NCI-H2081 treated with DMSO at 0.1 percent for 48 hours (cell line): ENCODE measurements at places on chromosomes 1 and 21.

- DNase-seq: no peak
Measured at GRCh38 chr1:205706601-205707502, 26.5 kb upstream of the SLC45A3 start.

- DNase-seq: no peak
Measured at GRCh38 chr1:29749024-29749945, 513.0 kb downstream of the PTPRU start.

DNA sequence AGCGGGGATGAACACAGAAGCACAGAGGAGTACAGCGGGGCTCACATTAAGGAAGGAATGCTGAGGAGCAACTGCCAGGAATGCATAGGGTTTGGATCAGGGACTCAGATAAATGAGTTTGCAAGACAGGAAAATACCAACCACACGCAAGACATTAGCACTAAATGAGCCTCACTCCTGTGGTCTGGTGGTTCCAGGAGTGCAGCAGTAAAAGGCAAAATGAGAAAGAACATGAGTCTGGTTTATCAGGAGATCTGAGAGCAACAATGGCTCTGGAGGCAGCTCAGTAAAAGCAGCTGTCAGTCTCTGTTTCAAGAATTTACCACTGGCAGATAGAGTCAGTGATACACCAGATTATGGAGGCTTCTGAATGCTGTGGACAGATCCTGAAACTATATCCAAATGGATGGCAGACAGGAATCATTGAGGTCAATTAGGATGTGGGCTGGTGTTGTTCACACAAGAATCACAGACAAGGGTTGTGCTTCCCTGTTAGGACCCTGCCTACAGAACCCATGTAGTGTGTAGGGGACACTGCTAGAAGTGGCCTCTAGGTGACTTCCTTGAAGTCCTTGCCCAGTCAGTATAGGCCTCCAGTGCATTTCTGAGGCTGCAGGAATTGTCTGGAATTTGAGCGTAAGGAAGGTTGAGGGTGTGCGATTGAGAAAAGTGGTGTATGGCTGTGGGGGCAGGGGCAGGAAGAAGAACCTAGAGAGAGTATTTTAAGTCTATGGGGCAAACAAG lies 50.3 kb downstream of the CASQ2 start:
- no peak for DNase-seq

DNA sequence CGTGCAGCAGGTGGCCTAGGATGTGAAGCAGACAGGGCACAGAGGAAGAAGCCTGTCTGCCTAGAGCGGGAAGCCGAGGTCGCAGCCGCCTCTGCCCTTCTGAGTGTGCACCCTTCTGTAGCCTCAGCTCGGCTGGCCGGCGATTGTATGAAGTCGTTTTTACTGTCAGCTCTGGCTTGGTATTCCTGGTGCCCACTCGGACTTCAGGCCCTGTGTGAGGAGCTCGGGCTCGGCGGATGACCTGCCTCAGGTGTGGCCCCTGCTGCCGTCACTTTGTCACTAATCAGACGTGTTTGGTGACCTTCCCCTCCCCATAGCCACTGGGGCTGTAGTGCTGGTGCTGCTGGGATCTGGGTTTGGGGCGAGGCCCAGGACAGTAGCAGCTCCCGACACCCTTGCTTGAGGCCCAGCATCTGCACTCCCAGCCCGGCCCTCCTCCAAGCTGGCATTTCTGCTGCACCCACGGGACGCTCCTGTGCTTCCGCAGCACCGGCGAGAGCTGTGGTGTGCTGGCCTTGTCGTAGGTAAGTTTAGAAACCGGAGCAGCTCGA lies 18.1 kb downstream of the SLX9 start:
- DNase-seq: no peak
